Stimulated activated CD8-positive, alpha-beta memory T cell treated with anti-CD3 and anti-CD28 coated beads, Interleukin-4, amount 100 ng/mL, for 4 hours (primary cell): ENCODE measurements at places on chromosomes 2 and 18.

DNA sequence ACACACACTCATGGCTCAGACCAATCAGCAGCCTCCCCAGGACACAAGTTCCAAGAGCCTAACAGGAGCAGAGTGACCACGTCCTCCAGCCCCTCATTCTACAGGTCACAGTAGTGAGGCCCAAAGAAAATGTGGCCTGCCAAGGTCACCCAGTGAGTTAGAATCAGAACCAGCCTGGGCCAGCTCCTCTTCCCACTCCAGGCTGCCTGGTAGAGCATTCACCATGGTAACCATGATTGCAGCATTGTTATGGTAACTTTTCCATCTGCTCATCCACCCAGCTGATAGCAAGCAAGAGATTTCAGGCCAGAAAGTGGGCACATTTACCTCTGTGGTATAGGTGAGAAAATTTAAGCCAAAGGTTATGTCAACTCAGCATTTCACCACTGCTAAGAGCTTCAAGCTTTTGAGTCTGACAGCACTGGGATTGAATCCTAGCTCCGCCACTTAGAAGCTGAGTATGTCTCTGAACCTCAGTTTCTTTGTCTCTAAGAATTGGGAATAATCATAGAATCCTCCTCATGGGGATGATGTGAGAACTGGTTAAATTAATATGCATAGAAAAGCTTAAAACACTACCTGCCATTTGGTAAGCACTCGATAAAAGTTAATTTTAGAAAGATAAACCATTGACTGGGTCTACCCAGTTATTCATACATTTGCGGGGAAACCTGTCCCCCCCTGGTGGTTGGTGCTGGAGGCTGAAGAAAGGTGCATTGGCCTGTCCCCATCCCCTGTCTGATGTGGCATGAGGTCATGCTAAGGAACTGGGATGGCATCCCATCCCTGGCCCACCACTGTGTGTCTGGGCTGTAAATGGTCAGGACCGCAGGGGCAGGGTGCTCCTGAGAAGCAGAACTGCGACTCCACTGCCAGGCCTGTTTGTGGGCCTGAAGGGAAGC lies 181.5 kb downstream of the KLHL29 start:
- no peak for DNase-seq

DNA sequence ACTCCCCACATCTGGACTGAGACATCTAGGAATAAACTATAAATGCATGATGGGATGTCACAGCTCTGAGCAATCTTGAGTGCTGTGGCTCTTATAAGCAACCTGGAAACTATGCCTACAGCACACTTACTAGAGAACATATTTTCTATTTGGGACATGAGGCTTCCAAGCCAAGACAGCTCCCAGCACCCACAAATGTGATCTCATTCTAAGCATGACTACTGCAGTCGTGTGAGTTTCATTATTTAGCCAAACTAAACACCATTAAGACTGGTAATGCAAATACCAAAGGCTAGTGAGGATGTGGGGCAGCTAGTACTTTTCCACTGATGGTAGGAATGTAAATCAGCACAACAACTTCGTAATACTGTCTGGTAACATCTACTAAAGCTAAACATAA lies 72.5 kb downstream of the RTTN start:
- no peak for DNase-seq

DNA sequence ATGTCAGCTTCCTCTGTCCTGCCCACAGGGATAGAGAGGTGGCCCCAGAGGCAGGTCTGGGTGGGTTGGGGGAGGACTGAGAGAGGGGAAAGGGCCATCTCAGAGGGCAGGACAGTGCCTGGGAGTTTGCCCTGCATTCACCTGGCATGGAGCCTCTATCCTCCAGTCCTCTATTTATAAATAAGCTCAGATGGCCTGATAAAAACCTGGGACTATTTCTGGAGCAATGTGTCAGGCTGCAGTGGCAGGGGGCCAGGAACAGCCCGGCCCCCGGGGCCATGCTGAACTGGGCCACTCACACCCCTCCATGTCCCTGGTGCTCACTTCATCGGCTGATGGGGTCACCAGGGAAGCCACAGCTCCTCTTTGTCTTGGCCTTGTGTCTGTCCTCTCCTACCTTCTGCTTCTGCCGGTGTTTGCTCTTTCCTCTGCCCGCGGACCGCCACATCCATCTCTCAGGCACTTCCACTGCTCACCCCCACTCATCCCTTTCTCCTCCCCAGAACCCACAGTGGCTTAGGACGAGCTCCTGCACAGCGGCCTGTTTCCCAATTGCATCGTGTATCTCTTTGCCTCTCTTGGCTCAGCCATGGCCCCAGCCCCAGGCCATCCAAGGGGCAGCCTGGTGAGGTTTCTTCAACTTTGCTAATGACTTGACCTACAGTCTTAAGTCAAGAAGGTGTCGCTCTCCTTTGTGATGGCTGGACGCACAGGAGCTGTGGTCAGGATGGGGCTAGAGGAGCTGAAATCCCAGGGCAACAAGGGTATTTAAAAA lies 38.8 kb downstream of the SCTR start:
- no peak for DNase-seq

GRCh38 chr2:203775684-203776083 lies 69.2 kb downstream of the CD28 start:
- DNase-seq: no peak

DNA sequence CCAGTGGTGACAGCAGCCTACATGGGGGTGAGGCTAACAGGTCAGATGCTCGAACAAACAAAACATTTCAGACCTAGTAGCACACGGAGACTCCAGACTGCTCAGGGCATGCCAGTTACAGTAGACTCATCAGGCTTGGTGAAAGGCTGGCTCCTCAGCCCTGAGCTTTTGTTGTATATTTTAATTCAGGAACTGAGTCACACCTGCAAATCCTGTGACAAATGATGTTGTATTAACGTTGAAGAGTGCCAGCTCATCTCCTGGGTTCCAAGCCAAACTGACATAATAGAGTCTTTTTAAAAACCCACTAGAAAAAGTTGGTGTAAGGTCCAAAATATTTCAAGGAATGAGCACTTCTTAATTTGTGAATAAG lies 65.3 kb downstream of the C1D start:
- no peak for DNase-seq

DNA sequence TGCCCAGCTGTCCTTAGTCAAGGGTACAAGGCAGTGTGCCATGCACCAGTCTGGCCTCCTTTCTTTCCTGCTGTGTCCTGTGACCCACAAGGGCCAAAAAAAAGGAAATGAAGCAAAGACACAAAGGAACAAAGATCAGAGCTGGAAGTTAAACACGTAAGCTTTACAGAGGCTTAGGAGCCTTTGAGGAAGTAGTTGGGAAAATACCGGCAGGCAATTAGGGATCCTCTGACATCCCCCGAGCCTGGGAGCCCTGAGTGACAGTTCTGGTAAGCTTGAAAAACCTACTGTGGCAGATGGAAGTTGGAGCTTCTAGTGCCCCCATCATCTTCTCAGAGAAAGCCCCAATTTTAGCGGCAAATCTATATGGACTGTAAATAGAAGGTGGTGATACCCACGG lies 78.5 kb downstream of the SPRED2 start:
- DNase-seq: no peak

DNA sequence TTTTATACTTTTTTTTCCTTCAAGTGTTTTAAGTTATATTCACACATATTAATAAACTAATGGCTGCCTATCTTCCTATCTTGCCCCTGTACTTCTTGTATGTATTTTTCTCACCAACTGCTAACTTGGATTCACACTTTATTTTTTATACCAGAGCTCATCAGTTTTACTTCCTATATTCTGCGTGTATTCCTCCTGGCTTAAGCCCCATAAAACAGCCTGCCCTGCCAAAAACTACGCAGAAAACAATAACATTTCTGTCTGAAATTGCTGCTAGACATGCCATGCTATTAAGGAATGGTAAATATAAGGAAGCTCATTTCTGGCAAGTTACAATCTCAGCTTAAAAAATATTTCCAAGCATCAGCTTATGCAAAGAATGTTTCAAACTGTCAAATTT lies 172.3 kb downstream of the UBE2E3 start:
- DNase-seq: no peak

- no peak for DNase-seq
These were observed 298.8 kb downstream of the ZNF407 start for GRCh38 chr18:74896390-74896991.

- no peak for DNase-seq
These were observed 185.4 kb downstream of the TFCP2L1 start for GRCh38 chr2:121099329-121100290.

DNA sequence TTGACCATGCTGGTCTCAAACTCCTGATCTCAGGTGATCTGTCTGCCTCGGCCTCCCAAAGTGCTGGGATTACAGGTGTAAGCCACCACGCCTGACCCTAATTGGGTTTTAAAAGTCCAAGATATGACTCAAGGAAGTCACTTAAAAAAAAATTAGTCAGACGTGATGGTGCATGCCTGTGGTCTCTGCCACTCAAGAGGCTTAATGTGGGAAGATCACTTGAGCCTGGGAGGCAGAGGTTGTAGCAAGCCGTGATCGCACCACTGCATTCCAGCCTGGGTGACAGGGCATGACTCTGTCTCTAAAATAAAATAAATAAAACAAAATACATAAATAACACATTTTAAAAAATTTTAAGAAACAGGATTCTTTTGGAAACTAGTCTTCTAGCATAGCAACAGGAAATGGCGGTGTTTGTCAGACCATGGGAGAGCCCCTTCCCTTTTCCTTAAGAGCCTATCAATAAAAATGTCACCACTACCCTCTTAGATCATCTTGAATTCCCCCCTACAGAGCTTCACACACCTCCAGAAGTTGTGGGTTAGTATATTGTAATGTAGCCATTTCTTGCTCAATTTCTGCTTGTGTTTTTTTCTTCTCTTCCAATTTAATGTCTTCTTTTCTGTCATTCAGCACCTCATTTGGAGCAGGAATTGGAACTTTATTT lies 20.1 kb downstream of the SFT2D3 start:
- no peak for DNase-seq

GRCh38 chr2:201890453-201890852 lies 84.1 kb downstream of the CDK15 start:
- DNase-seq: no peak

DNA sequence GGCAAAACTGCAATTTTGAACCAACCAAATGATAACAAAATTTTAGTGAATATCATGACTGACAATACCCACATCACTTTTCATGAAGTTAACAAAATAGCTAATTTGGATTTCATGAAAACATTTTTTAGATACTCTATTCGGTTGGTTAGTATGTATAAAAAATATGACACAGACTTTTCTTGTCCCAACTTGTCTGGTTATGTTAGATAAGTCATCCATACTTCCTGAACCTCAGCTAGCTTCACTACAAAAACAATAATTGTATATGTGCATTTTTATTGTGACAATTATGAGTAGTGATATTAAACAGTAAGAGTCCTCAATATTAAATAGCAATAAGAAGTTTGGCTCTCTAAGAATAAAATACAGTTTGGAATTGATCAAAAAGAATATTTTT lies 408.1 kb upstream of the DSEL start:
- DNase-seq: no peak

DNA sequence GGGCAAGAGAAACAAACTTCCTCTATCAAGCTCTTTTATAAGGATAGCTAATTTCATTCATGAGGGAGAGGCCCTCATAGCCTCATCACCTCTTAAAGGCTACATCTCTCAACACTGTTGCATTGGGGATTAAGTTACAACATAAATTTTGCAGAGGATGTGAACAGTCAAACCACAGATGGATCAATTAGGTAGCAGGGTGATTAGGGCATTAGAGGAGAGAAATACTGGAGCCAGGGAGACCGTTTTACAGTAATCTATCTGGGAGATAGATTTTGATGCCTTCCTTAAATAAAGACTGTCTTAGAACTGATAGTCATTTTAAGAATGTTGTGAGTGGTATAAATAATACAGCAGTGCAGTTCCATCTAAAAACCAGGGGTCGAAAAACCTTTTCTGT lies 258.9 kb downstream of the DCC start:
- no peak for DNase-seq

DNA sequence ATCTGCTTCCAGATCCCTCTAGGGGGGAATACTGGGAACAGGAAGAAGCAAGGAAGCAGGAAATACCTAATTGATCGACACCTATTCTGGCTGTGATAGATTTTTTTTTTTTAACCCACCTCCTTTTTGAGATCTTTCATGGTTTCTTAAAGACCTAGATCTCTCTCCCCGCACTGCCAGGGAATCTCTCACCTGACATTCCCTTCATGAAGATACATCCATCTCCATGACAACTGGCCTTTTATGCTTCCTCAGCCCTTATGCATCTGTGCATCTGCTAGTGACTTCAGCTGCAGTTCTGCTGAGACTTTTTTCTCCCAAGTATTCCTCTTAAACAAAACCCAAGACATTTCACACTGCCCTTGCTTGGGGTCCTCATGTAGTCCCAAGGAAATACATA lies 21.1 kb upstream of the CPO start:
- no peak for DNase-seq

DNA sequence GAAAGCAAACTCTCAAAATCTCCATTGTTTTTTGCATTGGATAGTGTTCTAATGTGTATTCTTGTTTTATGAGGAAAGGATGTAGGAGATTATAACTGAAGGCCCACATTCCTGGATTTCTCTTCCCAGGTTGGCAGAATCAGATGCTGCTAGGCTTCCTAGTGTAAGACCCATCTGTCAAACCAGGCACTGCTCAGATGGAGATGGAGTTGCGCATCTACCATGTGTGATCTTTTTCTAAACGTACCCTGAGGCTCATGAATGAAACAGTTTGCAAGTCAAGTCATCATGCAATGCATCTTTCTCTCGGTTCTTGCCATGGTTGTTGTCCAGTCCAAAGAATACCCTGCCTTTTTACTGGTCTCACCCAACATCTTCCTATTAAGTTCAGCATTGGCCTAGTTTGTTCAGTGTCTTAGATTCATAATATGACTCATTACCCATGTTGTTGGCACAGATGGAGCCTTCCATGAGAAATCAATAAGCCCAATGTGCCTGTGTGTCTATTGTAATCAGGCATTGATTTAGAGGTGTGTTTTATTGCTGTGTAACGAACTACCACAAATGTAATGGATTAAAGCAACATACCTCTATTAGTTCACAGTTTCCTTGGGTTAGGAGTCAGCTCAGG lies 127.4 kb downstream of the NYAP2 start:
- DNase-seq: no peak
